ENCODE measurements at places on chromosomes 1 and 21. TPM values are rescaled to one million over a fixed set of nuclear protein-coding genes. Genes with fewer than 3 reads are reported as not detected.

Gene TMEM54
- total RNA-seq, result 33.1 TPM

Gene ITLN1
- total RNA-seq, result 0.49 TPM

Gene KRTAP13-3
- not detected for total RNA-seq

Gene TNFAIP8L2
- not detected for total RNA-seq

Gene VTCN1
- total RNA-seq, result not detected

Gene CYP2J2
- 0.09 TPM for total RNA-seq

Gene TOMM20
- total RNA-seq, result 107 TPM

Gene RXRG
- not detected for total RNA-seq

All from fibroblast of the aortic adventitia (primary cell).